ENCODE measurements at places on chromosomes 5 and 9.

- no peak for DNase-seq
- H3K4me3 ChIP-seq = no peak overlapping the region
- no peak overlapping the region for H3K27ac ChIP-seq
These were observed 94.9 kb downstream of the DENND1A start for GRCh38 chr9:123834889-123835562.

DNA sequence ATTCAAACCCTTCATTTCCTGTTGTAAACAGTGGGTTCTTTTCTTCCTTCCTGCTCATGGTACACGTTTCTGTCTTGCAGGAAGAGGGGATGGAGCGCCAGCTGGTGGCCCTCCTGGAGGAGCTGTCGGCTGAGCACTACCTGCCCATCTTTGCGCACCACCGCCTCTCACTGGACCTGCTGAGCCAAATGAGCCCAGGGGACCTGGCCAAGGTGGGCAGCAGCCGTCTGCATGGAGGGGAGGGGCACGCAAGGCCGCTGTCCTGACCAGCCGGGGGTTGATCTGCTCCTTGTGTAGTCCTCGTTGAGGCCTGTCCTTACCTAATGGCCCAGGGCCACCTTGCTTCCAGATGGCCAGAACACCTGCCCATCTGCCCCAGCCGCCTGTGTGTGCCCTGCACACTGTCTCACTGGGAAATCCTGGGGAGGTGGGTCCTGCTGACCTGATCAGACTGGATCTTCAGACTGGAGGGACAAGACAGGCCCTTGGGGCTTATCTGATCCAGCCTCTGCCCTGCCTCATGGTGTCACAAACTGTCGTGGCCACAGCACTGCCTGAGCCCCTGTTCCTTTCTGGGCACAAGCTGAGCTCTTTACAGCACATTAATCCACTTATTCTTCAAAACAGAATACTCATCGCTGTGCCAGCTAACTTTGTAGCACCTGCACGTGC, 44.7 kb downstream of the LRSAM1 start:
- H3K4me3 ChIP-seq = no peak overlapping the region
- peaks cover 26% of the 10 kb centered on the region for H3K36me3 ChIP-seq
- H3K27ac ChIP-seq = no peak overlapping the region
- H3K4me1 ChIP-seq = no peaks in the 10 kb centered on the region
- H3K27me3 ChIP-seq = no peaks in the 10 kb centered on the region

DNA sequence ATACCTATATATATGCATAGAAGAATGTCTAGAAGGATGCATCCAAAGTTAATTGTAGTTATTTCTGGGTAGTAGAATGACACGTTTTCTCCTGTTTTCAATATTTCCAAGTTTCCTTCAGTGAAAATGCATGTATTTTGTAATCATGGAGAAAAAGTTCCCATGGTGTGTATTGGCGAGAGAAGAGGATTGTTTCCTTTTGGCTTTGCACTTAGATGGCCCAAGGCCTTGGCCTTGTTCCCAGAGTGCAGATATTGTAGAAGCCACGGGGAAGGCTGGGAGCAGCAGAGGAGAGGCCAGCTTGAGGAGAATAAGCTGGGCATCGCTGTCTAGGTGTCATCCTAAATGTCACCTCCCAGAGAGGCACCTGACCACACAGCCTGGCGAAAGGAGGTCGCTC, 44.0 kb downstream of the IRF1 start:
- H3K27me3 ChIP-seq = no peaks in the 10 kb centered on the region
- H3K4me1 ChIP-seq = peaks cover 36% of the 10 kb centered on the region
- DNase-seq = no peak
- H3K36me3 ChIP-seq = peaks cover 19% of the 10 kb centered on the region
- H3K4me3 ChIP-seq = no peak overlapping the region

DNA sequence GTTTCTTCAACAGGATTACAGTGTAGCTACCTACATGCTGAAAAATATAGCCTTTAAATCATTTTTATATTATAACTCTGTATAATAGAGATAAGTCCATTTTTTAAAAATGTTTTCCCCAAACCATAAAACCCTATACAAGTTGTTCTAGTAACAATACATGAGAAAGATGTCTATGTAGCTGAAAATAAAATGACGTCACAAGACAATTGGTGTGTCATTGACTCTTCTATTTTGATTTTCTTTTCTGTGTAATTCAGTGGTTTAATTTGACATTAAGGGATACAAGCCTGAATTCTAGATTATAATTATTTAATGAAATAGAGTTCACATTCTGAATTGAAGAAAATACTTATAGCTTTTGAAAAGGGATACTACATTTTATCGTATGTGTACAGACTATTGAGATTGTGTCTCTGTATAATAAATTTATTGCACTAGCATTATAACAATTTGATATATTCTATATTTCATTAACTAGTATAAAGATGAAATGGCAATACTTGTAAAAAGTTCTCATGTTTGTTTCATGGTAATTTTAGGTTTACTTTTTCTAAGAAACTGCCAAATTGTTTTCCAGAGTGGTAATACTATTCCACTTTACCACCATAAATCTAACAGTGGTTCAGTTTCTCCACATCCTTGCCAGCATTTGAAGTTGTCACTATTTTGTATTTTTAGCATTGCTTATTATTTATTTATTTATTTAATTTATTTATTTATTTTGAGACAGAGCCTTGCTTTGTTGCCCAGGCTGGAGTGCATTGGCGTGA, 18.7 kb downstream of the ANXA1 start:
- no peak overlapping the region for H3K4me3 ChIP-seq
- H3K27me3 ChIP-seq = no peaks in the 10 kb centered on the region
- H3K36me3 ChIP-seq = peaks cover 48% of the 10 kb centered on the region

DNA sequence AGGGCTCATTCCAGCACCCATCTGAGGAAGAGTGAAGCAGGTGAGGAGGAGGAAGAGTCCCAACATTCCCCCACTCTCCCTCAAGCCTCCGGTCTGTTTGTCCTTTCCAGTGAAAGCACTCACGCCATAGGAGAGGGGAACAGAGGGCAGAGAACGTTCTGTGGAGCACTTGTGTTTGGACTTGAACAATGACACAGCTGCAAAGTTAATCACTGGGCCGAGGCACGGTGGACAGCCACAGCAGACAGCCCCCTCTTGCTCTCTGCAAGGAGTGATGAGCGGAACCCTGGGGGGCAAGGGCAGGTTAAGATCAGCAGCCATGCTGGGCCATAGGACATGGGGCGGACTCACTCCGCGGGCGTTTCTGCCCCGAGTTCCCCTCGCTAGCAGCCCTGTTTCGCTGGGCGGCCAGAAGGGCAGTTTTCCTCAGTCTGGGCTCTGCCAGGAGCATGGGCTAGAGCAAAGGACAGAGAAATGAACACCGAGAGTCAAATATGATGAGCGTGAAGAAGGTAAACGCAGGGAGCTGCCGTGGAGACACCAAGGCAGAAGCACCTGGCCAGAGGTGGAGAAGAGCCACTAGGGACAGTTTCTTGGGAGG, 185.7 kb downstream of the GAPVD1 start:
- H3K36me3 ChIP-seq = peaks cover 8% of the 10 kb centered on the region
- DNase-seq = no peak
- H3K27ac ChIP-seq = no peak overlapping the region
- no peaks in the 10 kb centered on the region for H3K27me3 ChIP-seq
- H3K4me1 ChIP-seq = no peaks in the 10 kb centered on the region

GRCh38 chr5:71929003-71929402, 178.3 kb upstream of the MAP1B start:
- no peak for DNase-seq
- no peaks in the 10 kb centered on the region for H3K36me3 ChIP-seq
- H3K27me3 ChIP-seq = no peaks in the 10 kb centered on the region
- H3K27ac ChIP-seq = no peak overlapping the region
- H3K4me3 ChIP-seq = no peak overlapping the region

DNA sequence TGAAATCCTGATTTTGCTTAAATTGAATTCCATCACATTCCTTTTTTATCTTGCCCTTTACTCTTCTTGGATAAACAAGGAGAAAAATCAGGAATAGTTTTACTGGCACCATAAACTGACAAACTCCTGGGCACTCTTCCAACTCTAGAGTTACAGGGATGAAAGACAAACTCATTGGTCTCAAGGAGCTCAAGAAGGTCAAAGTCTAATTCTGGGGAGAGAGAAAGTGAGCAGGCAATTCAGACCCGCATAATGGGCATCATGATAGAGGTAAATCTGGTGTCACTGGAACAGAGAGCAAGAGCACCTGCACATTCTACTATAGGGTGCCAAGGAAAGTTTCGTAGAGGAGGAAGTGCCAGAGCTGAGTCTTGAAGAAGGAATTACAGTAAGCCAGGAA, 64.8 kb downstream of the GRIN3A start:
- H3K27me3 ChIP-seq = no peaks in the 10 kb centered on the region
- no peak overlapping the region for H3K27ac ChIP-seq
- H3K4me1 ChIP-seq = no peaks in the 10 kb centered on the region
- no peak overlapping the region for H3K4me3 ChIP-seq
- H3K36me3 ChIP-seq = no peaks in the 10 kb centered on the region

GRCh38 chr5:146890731-146891440, 12.3 kb upstream of the PPP2R2B start:
- no peaks in the 10 kb centered on the region for H3K27me3 ChIP-seq
- H3K27ac ChIP-seq = no peak overlapping the region
- no peak for DNase-seq

DNA sequence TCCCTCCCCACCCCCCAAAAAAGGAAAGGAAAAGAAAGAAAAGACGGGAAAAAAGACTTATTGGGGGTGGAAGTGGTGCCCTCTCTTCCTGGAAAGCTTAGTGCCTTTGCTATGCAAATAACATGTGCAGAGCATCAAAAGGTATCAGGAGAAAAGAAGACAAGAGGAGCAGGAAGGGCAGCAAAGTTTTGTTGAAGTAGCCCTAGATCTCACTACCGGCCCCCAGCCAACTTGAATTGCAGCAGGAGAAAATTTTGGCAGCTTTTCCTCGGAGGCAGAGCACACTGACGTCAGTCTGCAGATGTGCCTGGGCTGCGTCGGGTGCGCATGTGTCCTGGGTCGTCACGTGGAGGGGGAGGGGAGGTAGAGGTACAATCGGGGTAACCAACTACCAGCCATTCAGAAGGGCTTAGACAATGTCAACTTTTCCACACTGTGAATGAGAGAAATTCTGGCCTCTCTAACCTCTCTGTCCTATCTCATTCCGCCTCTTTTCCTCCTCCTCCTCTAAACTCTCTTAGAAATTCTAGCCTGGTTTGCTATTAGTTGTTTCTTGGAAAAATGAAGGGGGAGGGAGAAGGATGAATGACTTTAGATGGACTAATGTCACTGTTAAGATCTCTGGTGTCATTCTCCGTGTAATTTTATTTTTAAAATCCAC, at the start of gene ADAMTS6:
Gene ADAMTS6 (minus strand): TSS at position 286 of the 661 bp plus-strand sequence. CDS start 8,247 bp downstream, outside the sequence.
- no peaks in the 10 kb centered on the region for H3K27me3 ChIP-seq
- no peaks in the 10 kb centered on the region for H3K36me3 ChIP-seq
- H3K27ac ChIP-seq = peak within 1 kb of the TSS; percentile 66
- H3K4me3 ChIP-seq = peak within 1 kb of the TSS; percentile 64

GRCh38 chr9:19440823-19441580, 32.2 kb downstream of the ACER2 start:
- no peaks in the 10 kb centered on the region for H3K4me1 ChIP-seq
- H3K4me3 ChIP-seq = no peak overlapping the region
- no peaks in the 10 kb centered on the region for H3K36me3 ChIP-seq
- DNase-seq = no peak

- H3K27ac ChIP-seq = no peak overlapping the region
- H3K4me3 ChIP-seq = no peak overlapping the region
- no peaks in the 10 kb centered on the region for H3K4me1 ChIP-seq
- no peaks in the 10 kb centered on the region for H3K36me3 ChIP-seq
These were observed 15.6 kb downstream of the COL27A1 start for GRCh38 chr9:114170771-114171461.

GRCh38 chr9:76116913-76117312, 226.4 kb downstream of the PCSK5 start:
- no peaks in the 10 kb centered on the region for H3K4me1 ChIP-seq
- DNase-seq = no peak
- H3K4me3 ChIP-seq = no peak overlapping the region
- no peaks in the 10 kb centered on the region for H3K36me3 ChIP-seq
- H3K27me3 ChIP-seq = no peaks in the 10 kb centered on the region

- DNase-seq = no peak
- no peaks in the 10 kb centered on the region for H3K36me3 ChIP-seq
- H3K4me3 ChIP-seq = no peak overlapping the region
- H3K4me1 ChIP-seq = no peaks in the 10 kb centered on the region
These were observed 88.2 kb downstream of the PALM2AKAP2 start for GRCh38 chr9:109868207-109868606.

GRCh38 chr9:7266911-7267595, 509.3 kb downstream of the KDM4C start:
- DNase-seq = no peak
- H3K4me3 ChIP-seq = no peak overlapping the region
- H3K36me3 ChIP-seq = no peaks in the 10 kb centered on the region
- H3K4me1 ChIP-seq = no peaks in the 10 kb centered on the region
- no peak overlapping the region for H3K27ac ChIP-seq

GRCh38 chr5:74026310-74026709, 400.3 kb downstream of the ARHGEF28 start:
- H3K4me1 ChIP-seq = no peaks in the 10 kb centered on the region
- H3K27ac ChIP-seq = no peak overlapping the region
- H3K27me3 ChIP-seq = no peaks in the 10 kb centered on the region
- no peaks in the 10 kb centered on the region for H3K36me3 ChIP-seq
- no peak for DNase-seq

- H3K27ac ChIP-seq = no peak overlapping the region
- H3K27me3 ChIP-seq = no peaks in the 10 kb centered on the region
- no peaks in the 10 kb centered on the region for H3K36me3 ChIP-seq
- H3K4me1 ChIP-seq = no peaks in the 10 kb centered on the region
- no peak overlapping the region for H3K4me3 ChIP-seq
- DNase-seq = no peak
These were observed 51.3 kb downstream of the ARHGEF37 start for GRCh38 chr5:149632311-149633251.

GRCh38 chr9:101977614-101978210, 239.3 kb upstream of the GRIN3A start:
- H3K27ac ChIP-seq = no peak overlapping the region
- H3K36me3 ChIP-seq = no peaks in the 10 kb centered on the region
- H3K4me1 ChIP-seq = no peaks in the 10 kb centered on the region

GRCh38 chr5:142375944-142376411, 51.2 kb upstream of the SPRY4 start:
- H3K27ac ChIP-seq = no peak overlapping the region
- H3K4me1 ChIP-seq = no peaks in the 10 kb centered on the region
- H3K27me3 ChIP-seq = no peaks in the 10 kb centered on the region
- no peak overlapping the region for H3K4me3 ChIP-seq
- DNase-seq = no peak

DNA sequence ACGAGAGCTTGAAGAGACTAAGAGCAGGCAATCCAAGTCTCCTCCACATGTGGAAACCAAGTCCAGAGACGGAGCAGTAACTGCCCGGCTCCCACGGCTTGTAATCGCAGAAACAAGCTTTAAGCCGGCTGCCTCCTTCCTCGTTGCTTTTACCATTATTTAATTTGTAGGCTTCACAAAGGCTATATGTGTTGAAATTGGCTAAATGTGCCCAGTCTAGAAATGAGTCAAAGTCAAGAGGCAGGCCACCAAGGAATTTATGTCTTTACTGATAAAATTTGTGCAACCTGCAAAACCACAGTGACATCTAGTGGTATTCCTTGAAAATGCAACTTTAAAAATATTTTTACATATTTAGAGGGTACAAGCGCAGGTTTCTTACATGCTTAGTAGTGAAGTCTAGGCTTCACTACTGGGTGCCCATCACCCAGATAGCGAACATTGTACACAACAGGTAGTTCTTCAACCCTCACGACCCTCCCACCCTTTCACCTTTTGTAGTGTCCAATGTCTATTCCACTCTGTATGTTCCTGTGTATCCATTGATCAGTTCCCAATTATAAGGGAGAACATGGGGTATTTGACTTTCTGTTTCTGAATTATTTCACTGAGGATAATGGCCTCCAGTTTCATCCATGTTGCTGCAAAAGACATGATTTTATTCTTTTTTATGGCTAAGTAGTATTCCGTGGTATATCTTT, 33.5 kb upstream of the EBF1 start:
- no peaks in the 10 kb centered on the region for H3K36me3 ChIP-seq
- no peak for DNase-seq
- H3K4me3 ChIP-seq = no peak overlapping the region
- no peaks in the 10 kb centered on the region for H3K4me1 ChIP-seq

All from effector memory CD4-positive, alpha-beta T cell (primary cell).